ENCODE measurements at places on chromosomes 4 and X. TPM values are rescaled to one million over a fixed set of nuclear protein-coding genes. Genes with fewer than 3 reads are reported as not detected.

GRCh38 chrX:135931644-135932487, 38.4 kb downstream of the SAGE1 start:
- no peak for DNase-seq

GRCh38 chr4:72568959-72569718, at the start of gene ADAMTS3:
Gene ADAMTS3 (minus strand): TSS chr4:72569221. CDS start chr4:72568762, 459 bp downstream.
- DNase-seq = peak; percentile 78

Gene ESX1
- total RNA-seq = not detected

DNA sequence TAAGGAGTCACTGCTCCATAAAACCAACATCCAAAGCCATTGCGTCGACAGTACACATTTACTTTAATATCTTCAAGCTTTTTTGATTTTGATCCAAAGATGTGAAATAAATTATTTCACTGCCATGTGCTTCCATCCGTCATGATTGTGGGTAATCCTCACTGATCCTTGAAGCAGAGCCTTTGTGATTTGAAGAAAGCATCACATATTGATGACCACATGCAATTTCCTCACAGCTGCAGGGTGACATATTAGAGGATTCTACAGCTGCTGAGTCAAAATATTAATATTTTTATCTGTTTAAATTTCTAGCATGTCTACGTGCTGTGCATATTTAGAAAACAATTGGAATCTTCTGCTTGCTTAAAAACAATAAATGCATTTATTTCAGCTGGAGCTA, 196.8 kb upstream of the ANXA3 start:
- no peak for DNase-seq

Gene ADH1A
- 0.84 TPM for total RNA-seq

DNA sequence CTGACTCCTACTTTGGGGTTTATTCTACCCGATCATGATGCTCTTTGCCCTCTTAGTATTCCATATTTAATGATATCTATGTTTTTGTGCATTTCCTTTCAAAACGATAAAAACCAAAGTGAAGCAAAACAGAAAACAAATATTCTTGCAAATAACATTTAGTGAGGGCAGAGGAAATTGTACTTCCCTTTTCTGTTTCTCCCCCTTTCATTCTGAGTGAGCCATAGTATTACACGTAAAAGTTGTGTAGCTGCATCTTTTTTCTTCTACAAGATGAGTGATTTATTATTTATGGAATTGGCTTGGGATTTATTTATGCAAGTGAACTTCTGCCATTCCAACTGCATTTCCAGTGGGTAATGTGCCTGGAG, 109.9 kb downstream of the AFF2 start:
- DNase-seq = no peak

- DNase-seq = no peak
These were observed 11.9 kb downstream of the HUWE1 start for GRCh38 chrX:53674581-53674980.

DNA sequence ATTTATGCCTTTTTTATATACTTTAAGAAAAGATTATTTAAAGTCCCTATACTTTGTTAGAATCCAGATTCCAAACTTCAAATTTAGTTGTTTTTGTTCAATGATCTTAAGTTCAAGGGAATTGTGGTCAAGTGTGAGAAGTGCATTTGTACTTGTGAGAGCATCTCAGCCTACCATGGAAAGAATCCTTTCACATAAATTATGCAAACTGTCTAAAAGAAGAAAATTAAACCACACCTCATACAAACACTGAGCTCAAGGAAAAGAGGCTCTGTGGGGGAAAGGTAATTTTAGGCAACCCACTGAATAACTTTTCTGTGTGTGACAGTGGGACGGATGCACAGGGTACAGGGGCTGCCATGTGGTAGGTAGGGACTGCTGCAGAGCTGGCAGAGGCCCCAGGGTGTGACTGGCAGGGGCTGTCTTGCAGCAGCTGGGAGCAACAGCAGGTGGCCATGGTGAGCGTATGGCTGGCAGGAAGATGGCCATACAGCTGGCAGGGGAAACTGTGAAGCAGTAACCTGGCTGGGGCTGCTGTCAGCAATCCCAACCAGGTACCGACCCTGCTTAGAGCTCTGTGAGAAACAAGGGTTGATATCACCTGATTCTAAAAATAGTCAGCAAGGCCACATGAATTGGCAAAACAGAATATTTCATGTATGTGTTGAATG, 130.6 kb downstream of the UGT8 start:
- DNase-seq = no peak
